ENCODE measurements at places on chromosomes 1 and 21.

DNA sequence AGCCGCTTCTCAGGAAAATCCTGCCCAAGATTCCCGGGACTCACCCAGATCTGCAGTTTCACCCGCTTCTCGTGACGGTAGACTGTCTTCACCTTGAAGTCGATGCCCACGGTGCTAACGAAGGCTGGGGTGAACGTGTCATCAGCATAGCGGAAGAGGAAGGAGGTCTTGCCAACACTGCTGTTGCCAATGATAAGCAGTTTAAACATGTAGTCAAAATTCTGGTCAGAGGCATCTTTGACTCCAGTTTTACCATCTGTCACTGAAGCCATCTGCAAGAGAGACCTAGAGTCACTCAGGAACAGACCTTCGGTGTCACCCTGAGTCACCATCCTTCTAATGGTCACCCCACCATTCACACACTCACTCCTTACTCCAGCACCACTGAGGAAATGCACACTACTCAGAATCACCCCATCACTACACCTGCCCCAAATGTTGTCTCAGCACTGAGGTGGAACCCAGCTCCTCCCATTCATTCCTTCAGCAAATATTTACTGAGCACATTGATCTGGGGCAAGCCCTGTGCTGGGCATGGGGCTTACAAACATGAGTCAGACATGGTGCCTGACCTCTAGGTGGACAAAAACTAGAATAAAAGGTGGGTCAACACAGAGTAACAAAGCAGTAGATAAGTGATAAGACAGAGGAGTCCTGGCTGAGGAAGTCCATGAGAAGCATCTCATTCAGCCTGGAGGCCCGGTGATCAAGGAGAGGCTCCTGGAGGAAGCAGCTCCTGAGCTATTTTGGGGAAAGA, 13.5 kb downstream of the RAB3B start:
- DNase-seq, result no peak

- no peak for DNase-seq
These were observed 48.0 kb downstream of the NR5A2 start for GRCh38 chr1:200075522-200075921.

- DNase-seq, result no peak
These were observed 13.6 kb downstream of the GJA4 start for GRCh38 chr1:34806396-34806795.

- no peak for DNase-seq
These were observed 209.8 kb downstream of the PTPRC start for GRCh38 chr1:198848649-198849048.

- DNase-seq, result no peak
These were observed 15.8 kb upstream of the ZNF678 start for GRCh38 chr1:227547310-227548118.

DNA sequence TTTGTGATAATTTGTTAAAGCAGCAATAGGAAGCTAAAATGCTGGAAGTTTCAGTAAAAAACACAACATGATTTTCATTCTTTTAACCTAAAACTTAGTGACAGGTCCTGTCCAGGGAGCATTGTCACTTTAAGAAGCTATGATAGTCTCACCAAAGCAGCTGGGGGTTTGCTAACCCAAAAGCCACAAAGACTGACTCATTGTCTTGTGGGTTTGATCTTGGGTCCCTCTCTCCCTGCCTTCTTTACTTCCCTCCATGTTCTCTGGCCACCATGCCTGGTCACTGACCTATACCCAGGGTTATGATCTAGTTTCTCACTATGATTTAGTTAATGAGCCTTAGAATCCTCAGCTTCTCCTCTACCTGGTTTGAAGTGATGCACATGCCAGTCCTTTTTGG, 213.5 kb upstream of the PTGFR start:
- DNase-seq, result no peak

- no peak for DNase-seq
These were observed 452.4 kb downstream of the PTPRU start for GRCh38 chr1:29688471-29689365.

GRCh38 chr1:245234217-245235081, 79.7 kb downstream of the KIF26B start:
- no peak for DNase-seq

GRCh38 chr1:231736464-231736863, 109.9 kb downstream of the DISC1 start:
- DNase-seq, result no peak

DNA sequence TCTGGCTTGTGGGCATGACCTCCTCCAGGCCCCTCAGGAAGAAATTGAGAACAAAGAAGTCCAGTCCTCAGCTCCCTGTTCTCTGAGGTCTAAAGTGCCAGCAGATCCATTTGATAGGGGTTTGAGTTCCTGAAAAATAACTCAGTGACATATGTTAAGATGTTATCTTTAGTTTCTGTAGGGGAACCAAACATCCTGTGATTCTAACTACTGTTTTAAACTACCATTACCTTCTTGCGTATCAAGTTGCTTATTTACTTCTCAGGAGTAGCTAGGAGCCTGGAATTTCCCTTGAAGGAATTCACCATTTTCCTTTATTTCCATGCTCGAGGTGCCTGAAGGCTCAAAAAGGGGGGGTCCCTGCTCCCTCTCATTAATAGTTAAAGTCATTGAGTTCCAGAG, 18.8 kb upstream of the LIN9 start:
- no peak for DNase-seq

DNA sequence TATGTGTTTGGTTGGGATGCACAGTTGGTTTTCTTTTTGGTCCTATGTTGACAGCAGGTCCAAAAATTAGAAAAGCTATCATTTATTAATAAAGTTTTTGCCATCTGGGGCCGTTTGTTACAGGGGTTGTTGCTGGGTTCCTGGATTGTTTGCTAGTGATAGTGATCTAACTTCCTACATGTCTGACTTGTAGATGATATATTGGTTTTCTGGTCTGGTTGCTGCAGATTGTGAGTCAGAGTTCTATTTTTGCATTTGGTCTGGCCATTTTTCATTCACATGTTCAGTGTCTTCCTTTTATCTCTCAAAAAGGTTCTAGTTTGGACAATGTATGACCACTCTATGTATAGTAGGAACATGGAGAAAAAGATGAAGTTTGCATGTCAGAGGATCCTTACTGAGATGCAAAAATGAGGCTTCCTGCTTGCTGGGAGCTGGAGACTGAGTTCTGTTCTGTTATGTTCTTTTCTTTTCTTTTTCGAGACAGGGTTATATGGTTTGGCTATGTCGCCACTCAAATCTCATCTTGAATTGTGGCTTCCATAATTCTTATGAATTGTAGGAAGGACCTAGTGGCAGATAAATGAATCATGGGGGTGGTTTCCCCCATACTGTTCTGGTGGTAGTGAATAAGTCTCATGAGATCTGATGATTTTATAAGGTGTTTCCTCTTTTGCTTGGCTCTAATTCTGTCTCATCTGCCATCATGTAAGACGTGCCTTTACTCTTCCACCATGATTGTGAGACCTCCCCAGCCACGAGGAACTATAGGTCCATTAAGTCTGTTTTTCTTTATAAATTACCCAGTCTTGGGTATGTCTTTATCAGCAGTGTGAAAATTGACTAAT, 4.2 kb upstream of the NVL start:
- no peak for DNase-seq

DNA sequence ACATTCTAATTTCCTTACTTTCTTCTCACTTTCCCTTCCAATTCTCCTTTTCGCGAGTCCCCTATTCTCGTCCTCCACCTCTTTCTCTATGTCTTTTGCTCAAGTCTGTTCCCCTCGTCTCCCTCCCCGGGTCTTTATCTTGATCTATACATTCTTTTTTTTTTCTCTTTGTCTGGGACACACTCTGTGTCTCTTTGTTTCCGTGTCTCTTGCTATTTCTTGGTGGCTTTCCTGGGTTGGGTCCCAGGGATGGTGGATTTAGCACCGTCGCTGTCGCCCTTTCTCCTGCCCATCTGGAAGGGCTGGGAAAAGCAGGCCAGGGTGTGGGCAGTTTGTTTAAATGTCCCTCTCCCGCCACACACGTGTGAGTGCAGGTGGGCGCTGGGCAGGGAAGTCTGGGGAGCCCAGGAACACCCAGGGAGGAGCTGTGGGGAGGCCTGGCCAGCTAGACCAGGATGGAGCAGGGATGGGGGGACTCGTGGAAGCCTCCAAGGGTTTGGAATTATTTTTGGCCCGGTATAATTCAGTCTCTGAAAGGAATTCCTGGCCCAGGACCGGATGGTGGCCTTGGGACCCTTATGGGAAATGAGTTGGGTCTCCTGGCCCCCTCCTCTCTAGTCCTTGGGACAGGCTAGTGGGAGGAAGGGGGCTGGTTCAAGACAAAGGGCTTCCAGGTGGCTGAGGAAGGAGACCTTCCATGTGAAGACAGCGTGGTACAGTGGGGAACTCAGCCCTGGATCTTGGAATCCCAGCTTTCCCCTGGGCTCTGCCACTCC, 9.5 kb upstream of the ID3 start:
- DNase-seq, result no peak

- no peak for DNase-seq
These were observed 59.5 kb downstream of the POFUT2 start for GRCh38 chr21:45228171-45228641.

- DNase-seq, result no peak
These were observed 6.2 kb upstream of the HLX start for GRCh38 chr1:220873087-220873486.

DNA sequence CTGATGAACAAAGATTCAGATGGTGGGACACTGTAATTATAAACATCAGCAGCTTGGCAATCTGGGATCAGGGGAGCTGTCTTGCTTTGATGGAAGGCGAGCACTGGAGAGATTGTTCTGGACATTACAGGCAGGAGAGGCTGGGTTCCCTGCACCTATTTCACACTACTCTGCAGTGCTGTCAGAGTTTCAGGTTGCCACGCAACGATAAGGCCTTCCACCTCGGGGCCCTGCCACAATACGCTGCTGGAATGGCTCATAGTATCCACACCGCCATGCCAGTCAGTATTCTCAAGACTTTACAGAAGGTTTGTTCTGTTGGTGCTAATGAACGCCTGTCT, 96.8 kb downstream of the GLIS1 start:
- no peak for DNase-seq

GRCh38 chr21:45288441-45288841, 746 bp upstream of the POFUT2 start:
- no peak for DNase-seq

GRCh38 chr1:60894130-60894529, 188.2 kb upstream of the NFIA start:
- DNase-seq, result no peak

DNA sequence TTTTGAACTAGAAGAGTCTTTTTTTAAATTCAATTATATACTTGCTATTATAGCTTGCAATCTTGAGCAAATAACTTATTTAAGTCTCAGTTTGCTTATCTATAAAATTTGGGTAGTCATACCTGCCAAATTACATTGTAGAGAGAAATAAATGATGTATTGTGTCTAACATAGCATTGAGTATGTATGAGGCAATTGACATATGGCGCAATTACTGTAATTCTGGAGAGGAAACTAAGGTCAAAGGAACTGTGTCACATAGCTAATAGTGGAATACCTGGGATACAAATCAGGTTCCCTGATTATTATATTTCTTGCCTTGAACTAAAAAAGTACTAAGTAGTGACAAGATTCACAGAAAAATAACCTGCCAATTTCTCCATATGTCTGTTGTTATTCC, 302.5 kb downstream of the PDE4B start:
- no peak for DNase-seq

- no peak for DNase-seq
These were observed 30.5 kb downstream of the CCDC185 start for GRCh38 chr1:223423641-223424233.

GRCh38 chr1:36572142-36572715, 89.5 kb upstream of the CSF3R start:
- no peak for DNase-seq

GRCh38 chr1:151790940-151791651, 796 bp upstream of the TDRKH start:
- no peak for DNase-seq

DNA sequence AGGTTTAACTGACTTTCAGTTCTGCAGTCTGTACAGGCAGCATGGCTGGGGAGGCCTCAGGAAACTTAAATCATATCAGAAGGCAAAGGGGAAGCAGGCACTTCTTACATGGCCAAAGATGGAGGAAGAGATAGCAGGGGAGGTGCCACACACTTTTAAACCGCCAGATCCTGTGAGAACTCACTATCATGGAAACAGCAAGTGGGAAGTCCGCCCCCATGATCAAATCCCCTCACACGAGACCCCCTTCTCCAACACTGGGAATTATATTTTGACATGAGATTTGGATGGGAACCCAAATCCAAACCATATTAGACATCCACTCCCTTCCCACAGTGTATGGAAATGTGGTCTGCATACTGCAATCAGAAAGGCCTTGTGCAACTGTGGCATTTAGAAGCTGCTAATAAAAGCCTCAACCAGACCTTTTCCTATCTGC, 148.2 kb downstream of the FCRL5 start:
- no peak for DNase-seq

- no peak for DNase-seq
These were observed 1.2 kb downstream of the MAN1A2 start for GRCh38 chr1:117368116-117369108.

DNA sequence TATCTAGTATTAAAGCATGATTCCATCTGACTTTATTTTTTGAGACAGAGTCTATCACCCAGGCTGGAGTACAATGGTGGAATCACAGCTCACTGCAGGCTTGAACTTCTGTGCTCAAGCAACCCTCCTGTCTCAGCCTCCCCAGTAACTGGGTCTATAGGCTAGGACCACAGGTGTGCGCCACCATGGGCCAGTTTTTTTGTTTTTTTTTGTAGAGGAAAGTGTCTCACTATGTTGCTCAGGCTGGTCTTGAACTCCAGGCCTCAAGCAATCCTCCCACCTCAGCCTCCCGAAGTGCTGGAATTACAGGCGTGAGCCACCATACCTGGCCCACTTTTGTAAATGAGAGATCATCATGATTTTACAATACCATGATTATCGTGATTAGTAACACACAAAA, 9.2 kb downstream of the PPP1R15B start:
- DNase-seq, result no peak

- DNase-seq, result no peak
These were observed 100.8 kb downstream of the PCP4 start for GRCh38 chr21:39968010-39968409.

DNA sequence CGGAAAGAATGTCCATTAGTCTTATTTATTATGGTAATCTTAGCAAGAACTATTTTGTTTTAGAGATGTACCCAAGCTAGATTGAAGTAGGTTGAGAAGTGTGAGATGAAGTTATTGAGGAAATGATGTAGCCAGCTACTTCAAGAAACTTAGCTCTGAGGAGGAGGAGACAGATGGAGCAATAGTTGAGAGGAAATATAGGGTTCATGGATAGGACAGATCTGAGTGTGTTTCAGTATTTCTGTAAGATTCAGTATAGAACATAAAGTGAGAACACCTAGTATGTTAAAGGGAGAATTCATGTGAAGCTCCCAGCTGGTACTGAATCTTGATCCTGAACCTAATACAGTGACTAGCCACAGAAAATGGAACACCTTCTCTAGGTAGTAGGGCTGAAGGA, 28.9 kb downstream of the TSNAX start:
- no peak for DNase-seq

DNA sequence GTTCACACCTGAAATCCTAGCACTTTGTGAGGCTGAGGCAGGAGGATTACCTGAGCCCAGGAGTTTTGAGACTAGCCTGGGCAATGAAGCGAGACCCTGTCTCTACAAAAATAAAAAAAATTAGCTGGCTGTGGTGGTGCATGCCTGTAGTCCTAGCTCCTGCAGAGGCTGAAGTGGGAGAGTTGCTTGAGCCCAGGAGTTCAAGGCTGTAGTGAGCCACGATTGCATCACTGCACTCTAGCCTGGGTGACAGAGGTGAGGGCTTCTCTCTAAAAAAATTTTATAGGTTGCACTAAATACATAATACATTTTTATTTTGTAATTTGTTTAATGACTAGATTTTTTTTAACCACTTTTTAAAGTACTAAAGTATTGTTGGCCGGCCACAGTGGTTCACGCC, 6.1 kb downstream of the PARK7 start:
- DNase-seq, result no peak

- no peak for DNase-seq
These were observed 37.8 kb downstream of the PYHIN1 start for GRCh38 chr1:158969166-158969565.
